Activated CD8-positive, alpha-beta memory T cell treated with anti-CD3 and anti-CD28 coated beads for 24 hours (primary cell): ENCODE measurements at places on chromosomes 2 and 18.

DNA sequence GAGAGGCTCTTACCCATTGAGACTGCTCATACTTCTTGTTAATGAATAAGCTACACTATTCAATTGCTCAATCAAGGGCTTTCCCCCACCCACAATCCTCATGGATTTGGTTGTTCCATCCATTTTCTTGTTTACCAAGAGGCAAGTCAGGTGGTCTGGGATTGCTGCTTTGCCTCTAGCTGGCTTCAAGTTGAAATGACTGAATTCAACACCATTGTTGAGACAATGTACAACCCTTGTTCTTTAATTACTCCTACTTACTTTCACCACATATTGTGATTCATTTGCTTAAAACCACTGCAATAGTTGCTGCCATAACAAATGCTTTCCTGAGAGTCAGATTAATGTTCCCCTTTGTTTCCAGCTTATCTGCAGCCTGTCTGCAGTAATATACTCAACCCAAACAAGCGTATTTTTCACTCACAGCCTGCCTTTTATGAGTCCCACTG lies 532.2 kb downstream of the RIT2 start:
- no peak for DNase-seq

DNA sequence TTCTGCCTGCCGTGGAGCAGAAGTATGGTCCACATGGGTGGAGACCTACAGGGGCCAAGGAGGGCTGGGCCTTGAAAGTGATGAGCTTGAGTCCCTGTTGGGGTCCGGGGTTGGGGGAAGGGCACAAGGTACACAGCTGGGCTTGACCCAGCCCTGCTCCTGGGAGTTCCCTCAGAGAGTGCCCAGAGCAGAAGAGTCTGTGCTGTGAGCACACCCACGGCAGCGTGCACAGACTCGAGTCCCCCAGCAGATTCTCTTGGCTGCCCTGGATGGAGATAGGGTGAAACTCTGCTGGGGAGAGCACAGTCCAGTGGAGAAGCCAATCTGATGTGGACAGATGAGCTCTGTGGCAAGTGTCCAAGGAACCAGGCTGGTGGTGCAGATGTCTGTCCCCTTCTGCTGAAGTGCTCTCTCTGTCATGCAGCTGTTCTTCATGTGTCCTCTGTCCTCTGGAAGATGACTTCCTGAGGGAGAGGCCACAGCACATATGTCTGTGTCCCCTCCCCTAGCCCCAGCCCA lies 27.5 kb downstream of the INPP4A start:
- DNase-seq = no peak

- DNase-seq = no peak
Observed at GRCh38 chr2:177670791-177671535, 278.4 kb downstream of the AGPS start.

DNA sequence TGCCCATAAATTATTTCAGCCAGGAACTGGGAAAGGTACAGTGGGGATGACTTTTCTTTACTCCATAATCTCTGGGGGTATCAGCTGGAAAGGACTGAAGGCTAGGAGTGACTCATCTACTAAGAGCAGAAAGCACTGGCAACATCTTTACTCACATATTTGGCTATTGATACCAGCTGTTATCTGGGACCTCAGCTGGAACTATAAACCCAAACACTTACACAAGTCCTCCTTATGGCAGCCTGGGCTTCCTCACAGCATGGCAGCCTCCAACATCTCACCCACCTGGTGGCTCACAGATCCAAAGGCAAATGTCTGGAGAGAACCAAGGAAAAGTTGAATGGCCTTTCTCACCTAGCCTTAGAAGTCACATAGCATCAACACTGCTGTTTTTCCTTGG lies 379.0 kb upstream of the RND3 start:
- DNase-seq = no peak

- DNase-seq = no peak
Observed at GRCh38 chr2:81282151-81282769, 977.7 kb upstream of the LRRTM1 start.

DNA sequence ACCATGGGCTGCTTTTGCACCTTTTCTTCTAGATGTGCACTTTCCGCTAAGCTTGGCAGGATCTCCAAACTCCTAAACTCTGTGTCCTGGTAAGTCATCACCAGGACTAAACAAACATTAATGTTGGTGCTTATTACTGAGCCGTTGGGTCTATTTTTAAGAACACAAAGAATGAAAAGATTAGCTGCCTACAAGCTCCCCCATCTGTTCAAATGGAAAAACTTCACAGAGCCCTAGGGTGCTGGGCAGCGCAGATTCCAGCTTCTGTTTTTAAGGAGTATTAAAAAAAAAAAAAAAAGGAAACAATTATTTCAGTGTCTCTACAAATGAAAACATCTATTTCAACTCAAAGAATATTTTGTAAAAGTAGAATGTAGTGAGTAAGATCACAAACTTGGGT lies 97.8 kb upstream of the AQP4 start:
- DNase-seq = no peak

- no peak for DNase-seq
Observed at GRCh38 chr2:65991381-65992197, 443.3 kb upstream of the MEIS1 start.

- no peak for DNase-seq
Observed at GRCh38 chr2:199433204-199433832, 24.4 kb downstream of the SATB2 start.

DNA sequence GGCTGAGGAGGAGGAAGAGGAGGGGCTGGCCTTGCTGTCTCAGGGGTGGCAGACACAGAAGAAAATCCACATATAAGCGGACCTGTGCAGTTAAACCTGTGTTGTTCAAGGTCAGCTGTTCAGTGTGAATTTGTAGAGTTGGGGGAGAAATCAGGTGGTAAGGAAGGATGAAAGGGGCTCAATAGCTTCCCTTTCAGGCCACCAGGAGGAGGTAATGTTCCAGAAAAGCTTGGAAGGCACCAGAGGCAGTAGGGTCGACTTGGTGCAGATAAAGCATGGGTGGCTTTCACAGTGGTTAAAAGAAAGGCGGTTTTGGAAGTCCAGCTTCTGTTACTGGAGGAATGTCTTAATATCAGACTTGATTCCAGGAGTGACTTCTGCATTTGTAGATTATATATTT lies 167.4 kb downstream of the THSD7B start:
- no peak for DNase-seq

DNA sequence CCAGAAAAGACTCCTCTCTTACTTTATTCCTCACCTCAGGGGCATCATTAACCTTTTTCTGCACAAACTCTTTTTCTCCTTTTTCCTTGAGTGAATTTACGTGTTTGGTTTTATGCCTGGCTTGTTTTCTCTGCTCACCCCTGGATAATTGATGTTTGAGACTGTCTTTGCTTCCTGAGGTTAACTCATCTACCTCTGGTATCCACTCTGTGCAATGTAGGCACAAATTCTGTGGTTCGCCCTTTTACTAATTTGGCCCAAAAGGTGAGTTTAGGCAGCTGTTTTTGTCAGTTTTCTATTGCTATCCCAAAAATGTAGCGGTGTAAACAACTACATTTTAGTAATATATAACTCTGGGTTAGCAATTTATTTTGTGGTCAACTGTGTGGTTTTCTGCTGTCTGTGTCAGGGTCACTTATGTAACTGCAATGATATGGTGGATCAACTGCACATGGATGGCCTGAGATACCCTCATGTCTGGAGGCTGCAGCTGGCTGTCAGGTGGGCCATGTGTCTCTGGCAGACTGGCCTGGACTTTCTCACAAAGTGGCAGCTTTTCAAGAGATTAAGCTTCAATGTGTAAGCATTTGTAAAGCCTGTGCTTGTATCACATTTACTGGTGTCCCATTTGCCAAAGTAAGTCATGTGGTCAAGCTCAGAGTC lies 329.7 kb downstream of the FSIP2 start:
- no peak for DNase-seq

DNA sequence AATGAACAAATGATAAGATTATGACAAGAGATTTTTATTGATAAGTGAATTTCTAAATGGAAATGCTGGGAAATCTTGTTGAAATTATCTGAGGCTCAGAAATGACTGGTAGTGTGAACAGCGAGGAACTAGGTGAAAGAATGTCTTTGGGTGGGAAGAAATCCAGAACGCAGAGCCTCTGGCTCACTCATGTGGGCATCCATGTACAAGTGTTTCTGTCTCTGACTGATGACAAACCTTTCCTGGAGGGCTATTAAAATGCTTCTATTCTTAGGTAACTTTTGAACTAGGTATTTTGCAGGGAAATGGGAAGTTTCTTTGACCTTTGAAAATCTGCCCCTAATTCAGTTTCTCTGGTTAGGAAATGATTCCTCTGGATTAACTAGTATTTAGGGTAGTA lies 598.6 kb downstream of the SLC4A3 start:
- DNase-seq = no peak

GRCh38 chr2:229273006-229273722 lies 2.1 kb upstream of the PID1 start:
- DNase-seq = no peak

- no peak for DNase-seq
Observed at GRCh38 chr2:219183151-219183772, 5.2 kb downstream of the RETREG2 start.

- DNase-seq = no peak
Observed at GRCh38 chr2:204468746-204469429, 76.4 kb upstream of the PARD3B start.
